ENCODE measurements at places on chromosomes 3 and 15.

DNA sequence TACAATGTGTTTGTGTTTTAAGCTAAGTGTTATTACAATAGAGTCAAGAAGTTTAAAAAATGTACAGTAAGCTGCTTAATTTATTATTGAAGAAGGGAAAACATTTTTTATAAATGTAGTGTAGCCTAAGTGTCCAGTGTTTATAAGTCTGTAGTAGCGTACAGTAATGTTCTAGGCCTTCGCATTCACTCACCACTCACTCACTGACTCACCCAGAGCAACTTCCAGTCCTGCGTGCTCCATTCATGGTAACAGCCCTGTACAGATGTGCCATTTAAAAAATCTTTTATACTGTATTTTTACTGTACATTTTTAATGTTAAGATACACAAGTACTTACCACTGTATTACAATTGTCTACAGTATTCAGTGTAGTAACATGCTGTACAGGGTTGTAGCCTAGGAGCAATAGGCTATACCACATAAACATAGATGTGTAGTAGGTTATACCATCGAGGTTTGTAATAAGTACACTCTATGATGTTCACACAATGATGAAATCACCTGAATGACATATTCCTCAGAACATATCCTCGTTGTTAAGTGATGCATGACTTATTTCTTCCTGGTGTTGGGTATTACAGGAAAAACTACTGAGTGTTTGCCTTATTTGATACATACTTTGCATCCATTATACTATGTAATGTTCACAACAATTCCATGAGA is 156.6 kb upstream of the NUDT16 start:
- DNase-seq: no peak

- DNase-seq: no peak
Observed at GRCh38 chr15:98778263-98778959, 130.1 kb downstream of the IGF1R start.

GRCh38 chr3:70736009-70736408 is 423.6 kb upstream of the MDFIC2 start:
- DNase-seq: no peak

GRCh38 chr15:76982756-76983155 is 12.2 kb upstream of the PSTPIP1 start:
- no peak for DNase-seq

- peak; percentile 50 for DNase-seq
Observed at GRCh38 chr3:189967254-189967865, 153.3 kb downstream of the P3H2 start.

DNA sequence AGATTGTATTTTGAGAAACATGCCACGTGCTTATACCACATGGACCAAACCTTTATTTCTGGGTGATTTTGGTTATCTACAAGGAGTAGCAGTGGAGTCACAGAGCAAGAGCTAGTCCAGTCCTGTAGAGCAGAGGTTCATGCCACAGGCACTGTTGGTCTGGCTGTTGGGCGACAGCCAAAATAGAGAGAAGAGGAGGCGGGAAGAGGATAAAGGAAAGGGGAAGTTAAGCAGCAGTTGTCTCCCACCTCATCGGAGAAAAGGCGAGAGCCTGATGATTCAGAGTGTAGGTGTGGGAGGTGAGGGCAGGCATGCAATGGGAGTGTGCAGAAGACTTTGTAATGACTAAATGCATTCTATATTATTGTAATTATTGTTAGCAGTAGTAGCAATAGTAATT is 237.5 kb upstream of the ROPN1 start:
- no peak for DNase-seq

DNA sequence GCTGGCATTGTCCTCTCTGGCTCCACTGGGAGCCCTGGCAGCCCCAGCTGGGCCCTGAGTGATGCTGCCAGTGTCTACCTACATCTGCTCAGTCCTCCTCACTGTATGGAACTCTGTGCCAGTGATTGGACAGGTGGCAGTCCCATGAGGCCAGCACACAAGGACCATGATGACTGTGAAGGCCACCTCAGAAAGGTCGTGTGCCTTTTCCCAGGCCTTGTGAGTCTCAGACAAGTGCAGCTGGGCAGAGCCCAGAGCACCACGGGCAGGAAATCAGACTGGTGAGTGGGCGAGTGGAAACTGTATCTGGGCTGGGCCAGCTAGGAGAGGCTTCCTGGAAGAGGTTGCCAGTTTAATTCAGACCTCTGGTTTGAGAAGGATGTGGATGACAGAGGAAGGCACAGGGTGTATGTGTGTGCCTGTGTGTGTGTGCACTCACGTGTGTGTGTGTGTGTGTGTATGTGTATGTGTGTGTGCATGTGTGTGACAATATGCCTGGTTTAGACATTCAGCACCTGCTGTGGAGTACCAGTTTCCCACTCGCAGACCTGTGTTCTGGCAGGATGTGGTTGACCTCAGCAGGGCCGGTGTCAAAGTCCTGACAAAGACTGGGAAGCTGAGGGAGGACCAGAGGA is 7.0 kb downstream of the MAPKAPK3 start:
- peak; percentile 52 for DNase-seq

- DNase-seq: no peak
Observed at GRCh38 chr3:13018043-13018451, 55.2 kb downstream of the IQSEC1 start.

DNA sequence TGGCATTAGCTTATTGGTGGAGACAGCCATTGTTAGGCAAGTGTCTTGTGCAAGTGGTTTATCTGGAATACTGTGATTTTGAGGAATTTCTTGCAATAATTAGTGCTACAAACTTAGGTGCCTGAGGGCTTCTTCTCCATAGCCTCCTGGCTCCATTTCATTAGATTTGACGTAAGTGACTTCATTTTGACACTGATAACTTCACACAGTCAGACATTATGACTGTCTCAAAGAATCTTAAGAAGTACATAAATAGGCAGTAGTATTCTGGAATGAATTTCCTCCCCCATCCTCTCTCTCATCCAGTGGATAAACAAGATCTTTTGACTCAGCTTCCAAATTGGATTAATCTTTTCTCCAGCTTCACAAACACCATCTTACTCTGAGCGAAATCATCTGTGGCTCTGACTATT is 19.0 kb downstream of the ARL14 start:
- no peak for DNase-seq

DNA sequence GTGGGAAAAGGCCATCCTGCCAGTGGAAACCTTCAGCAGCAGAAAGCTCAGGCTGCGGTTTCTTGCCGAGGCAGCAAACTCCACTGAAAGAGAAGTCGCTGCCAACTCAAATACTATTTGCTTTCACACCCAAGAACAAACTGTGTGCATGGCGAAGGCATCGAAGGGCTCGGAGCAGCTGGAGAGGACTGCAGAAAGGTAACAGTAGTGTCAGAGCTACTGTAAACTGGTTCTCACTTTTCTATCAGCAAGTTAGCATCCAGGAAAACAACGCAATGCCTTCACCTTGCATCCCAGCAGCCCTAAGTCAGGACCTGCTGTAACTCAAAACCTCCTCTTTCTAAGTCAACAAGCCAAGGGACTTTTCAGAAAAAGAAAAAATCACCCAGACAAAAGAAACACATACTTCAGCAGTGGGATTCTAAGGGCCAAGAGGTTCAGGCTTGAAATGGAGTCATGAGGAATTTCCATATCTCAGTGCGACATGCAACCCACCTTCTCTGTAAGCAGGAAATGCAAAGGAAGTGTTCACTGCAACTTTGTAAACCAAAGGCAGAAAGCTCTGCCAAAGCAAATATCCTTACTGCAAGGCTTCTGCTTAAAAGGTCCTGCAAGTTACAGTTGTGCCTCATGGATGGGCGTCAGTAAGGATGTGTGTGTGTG is 193.5 kb downstream of the FOXP1 start:
- DNase-seq: peak; percentile 32

DNA sequence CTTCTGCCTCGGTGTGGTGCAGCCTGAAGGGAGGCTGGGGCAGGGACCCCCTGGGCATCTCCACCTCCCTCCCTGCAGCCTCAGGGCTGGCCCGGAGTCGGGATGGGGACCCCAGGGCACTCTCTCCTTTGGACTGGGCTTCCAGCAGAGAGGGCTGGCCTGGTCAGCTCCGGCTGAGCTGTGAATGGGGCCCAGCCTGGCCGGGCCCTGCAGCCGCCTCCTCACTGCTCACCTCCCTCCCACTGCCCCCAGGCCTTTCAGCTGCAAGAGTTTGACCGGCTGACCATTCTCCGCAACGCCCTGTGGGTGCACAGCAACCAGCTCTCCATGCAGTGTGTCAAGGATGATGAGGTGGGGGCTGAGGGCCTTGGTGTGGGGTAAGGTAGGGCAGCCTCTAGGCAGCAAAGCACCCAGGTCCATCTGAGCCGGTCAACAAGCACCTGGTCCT is 36.0 kb downstream of the PSTPIP1 start:
- no peak for DNase-seq

- peak; percentile 84 for DNase-seq
Observed at GRCh38 chr3:45656575-45657363, 32.4 kb upstream of the SACM1L start.

DNA sequence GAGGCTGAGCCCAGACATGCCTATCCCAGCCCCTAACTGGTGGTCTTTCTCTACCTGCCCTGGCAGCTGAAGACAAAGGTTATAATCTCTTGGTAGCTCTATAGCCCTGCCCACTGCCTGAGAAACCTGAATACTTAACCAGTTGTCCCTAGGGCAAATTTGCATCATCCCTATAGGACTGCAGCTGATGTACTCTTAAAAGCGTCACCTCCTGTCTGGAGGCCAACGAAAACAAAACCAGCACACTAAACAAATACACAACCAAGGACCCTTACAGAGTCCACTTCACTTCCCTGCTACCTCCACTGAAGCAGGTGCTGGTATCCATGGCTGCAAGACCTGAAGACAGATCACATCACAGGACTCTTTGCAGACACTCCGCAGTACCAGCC is 98.0 kb downstream of the KCNAB1 start:
- DNase-seq: no peak

- DNase-seq: peak; percentile 78
Observed at GRCh38 chr15:31200735-31201151, 99.2 kb upstream of the TRPM1 start.

DNA sequence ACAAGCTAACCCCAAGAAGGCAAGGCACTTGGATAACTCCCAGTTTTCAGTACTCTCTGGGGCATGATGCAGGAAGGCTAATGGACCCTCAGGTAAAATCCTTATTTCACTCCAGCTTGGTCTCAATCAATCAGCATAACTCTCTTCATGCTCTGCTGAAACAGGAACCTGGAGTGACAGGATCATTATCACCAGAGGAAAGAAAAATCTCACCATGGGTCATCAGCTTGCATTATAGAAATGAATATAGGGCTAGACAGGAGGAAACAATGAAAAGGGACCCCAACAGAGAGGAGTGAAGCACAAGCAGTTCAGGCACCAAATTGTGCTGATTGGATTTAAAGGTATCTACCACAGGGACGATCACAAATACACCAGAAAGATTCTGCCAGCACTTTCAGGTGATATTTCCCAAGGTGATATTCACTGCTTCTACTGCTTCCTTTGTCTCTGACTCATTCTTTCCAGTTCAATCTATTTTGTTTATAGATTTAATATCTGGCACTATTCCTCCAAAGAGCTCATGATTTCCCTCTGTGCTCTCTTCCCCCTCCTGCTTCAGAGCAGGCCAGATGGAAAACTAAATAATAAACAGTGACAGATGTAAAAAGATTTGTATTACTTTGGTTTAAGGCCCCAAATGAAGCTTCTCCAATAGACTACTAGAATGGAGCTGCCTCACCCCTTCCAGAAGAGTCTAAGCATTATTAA is 22.9 kb upstream of the THUMPD3 start:
- no peak for DNase-seq

DNA sequence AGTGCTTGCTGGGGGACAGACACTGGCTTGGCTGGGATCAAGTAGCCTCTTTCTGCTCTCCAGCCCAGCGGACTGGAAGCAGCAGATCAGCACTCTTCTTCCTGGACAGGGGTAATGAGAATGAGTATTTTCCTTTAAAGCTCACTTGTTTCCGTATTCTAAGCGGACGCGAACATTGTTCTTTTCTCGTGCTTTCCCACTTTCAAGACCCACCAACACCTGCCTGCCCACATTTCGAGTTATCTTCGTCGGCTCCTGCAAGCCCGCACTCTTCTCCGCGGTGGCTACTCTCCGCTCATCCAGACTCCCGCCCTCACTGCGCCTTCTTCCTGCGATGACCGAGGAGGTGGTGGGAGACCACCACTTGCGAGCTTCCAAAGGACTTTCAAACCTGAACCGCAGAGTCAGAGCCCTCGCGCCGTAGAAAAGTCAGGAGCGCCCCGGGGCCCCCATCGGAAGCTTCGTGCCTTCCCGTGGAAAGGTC is 1.6 kb upstream of the PPM1L start:
- DNase-seq: peak; percentile 20

DNA sequence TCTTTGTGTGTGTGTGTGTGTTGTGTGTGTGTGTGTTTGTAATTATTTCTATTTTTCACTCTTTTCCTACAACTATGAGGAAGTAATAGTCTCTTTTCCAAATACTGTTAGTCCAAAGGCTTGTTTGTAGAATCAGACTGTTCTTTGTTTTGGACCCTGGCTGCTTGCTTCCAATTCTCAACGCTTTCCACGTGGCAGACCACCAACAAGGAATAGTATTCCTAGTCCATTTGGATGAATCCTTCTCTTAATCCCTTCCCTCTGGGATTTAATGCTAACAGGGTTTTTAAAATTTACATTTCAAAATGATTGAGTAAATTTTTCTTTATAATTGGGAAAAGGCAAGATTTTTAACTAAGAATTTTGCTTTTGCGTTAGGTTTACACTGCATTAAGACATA is 62.7 kb downstream of the ADAMTSL3 start:
- no peak for DNase-seq

DNA sequence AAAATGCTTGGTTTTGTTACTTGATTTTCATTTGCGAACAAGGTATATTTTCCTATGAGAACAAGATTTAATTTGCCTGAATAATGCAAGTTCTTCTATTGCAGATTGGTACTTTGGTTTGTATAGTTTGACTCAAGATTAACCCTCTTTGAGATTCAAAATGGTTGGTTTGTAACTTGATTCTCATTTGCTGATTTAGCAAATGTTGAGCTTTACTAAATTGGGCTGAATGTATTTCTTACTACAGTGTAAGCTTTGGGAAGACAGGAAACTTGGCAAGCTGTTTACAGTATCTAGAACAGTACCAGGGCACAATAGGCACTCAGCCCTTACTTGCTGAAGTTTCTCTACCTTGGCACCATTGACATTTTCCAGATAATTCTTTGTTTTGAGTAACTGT is 3.7 kb upstream of the SYNPR start:
- no peak for DNase-seq

- DNase-seq: no peak
Observed at GRCh38 chr15:48559285-48559684, 86.2 kb downstream of the FBN1 start.

DNA sequence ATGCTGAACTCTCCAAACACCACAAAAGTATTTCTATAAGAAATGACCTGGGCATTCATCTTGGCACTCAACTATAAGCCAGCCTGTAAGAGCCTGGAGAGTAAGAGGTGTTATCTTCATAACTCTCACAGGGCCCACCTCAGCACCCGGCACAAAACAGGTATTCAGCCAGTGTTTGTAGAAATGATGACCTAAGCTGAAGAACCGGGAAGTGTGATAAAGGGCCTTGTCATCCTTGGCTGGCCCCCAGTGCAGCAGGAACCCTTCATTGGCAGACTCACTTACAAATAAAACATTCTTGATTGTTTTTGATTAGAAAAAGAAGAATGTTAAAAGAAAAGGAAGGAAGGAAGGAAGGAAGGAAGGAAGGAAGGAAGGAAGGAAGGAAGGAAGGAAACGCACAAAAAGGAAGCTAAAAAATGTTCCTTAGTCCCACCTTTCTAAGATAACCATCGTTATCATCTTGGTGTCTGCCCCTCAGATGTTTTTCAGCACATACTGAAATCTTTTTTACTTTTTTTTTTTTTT is 52.1 kb downstream of the DAPK2 start:
- no peak for DNase-seq

- no peak for DNase-seq
Observed at GRCh38 chr15:56042031-56042430, 48.6 kb upstream of the NEDD4 start.

GRCh38 chr15:79094611-79095021 is 4.0 kb upstream of the RASGRF1 start:
- DNase-seq: no peak

Data from CD4-positive, alpha-beta T cell treated with Interleukin-12 subunit alpha and Interleukin-12 subunit beta, for 1 hour (primary cell).